ENCODE measurements at places on chromosomes 4 and X.

DNA sequence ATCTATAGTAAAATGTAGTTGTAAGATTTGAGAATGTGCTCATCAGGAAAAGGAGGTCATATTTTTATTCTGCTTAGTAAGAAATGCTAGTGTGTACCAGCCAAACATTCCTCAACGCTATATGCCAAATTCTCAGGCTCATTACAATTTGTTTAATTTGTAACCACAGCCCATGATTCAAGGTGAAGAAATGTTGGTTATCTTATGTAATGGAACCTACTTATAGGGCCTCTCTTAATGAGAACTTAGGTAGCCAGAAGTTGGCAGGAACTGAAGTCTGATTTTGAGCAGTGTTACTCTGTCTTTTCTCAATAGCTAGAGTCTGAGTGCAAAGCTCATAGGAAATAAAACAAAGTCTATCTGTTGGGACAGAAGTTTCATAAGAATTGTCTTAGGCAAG is 595.0 kb downstream of the GLUD2 start:
- no peak for DNase-seq

DNA sequence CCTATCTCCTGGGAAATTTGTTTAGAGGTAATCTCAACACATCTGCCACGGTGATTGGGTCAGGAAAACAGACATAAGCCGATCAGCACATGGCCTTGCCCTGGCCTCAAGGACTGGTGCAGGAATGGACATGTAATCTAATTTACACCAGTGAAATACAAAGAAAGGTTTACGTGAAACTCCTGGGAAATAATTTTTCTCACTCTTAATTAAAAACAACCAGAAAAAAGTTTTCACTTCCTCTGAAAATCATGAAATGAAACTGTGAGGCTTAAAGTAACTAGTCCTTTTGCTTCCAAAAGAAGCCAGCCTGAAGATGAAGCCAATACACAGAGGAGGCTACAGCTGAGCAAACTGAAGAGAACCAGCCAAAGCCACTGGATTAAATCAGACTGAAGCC is 154.1 kb upstream of the FAM241A start:
- DNase-seq: no peak

- DNase-seq: peak; percentile 75
These were observed at the start of gene CHIC1 for GRCh38 chrX:73562984-73563737. Gene CHIC1, plus strand, starts transcription at chrX:73563197. Its CDS starts 88 bp downstream, at chrX:73563285.

DNA sequence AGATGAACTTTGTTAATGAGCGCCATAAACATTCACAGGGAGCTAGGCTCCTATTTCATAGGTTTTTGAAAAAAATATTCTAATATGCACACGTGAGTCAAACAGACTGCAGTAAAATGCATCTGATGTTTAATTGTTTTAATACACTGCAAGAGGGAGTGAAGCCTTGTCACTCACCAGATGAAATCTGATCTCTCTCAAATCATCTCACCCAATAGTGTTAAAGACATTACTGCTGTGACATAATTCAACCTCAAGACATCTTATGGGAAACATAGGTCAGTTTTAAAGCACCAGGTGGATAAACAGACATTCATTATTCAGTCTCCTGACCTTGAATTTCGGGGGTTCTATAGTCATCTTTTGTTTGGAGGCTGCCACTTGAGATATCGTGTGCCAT is 148.3 kb downstream of the MAML3 start:
- no peak for DNase-seq

DNA sequence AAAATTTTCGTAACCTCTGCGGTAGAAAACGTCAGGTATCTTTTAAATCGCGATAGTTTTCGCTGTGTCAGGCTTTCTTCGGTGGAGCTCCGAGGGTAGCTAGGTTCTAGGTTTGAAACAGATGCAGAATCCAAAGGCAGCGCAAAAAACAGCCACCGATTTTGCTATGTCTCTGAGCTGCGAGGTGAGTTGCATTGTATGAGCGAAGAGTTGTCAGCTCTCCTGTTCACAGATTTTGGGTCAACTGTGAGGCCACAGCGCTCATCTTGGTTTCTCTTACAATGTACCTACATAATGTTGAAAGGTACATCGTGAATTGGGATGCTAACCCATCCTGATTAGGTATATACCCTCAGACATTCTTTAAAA is 486 bp downstream of the CLCN3 start:
- peak; percentile 43 for DNase-seq

DNA sequence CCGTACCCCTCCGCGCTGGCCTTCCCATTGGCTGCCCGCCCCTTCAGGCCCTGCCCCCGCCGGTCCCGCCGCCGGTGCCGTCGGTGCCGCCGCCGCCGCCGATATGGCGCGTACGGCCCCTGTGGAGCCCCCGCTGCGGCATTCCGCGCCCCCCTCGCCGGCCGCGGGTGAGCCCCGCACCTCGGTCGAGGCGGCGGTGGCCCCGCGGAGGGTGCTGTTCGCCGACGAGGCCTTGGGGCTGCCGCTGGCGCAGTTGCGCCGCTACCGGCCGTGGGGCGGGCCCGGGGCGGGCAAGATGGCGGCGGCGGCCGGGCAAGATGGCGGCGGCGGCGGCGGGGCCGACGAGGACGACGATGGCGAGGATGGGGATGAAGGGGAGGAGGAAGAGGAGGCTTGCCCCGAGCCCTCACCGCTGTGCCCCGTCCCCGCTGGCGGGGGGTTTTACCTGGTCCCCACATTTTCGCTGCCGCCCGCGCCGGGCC is at the start of gene PPP1R3F:
Gene PPP1R3F, plus strand, starts transcription at position 27 of the 482 bp plus-strand sequence. Its CDS starts 77 bp downstream, at position 104.
- peak; percentile 52 for DNase-seq

DNA sequence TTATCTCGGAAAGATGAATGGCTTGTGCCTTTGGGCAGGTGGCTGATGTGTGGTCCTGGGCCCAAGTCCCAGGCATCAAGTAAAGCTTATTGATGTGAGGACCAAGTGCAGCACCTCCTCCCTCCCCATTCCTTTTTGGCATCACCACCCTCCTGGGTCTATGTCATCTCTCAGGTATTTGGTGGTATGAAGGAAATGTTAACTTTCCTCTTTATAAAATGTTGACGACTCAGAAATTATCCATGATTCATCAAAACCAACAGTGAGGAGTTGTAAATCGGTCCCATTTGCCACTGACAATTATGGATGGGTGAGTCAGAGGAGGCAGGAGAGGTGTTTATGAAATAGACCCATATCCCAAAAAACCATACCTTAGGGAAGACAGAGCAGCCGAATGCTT is 229.4 kb upstream of the GATB start:
- no peak for DNase-seq

DNA sequence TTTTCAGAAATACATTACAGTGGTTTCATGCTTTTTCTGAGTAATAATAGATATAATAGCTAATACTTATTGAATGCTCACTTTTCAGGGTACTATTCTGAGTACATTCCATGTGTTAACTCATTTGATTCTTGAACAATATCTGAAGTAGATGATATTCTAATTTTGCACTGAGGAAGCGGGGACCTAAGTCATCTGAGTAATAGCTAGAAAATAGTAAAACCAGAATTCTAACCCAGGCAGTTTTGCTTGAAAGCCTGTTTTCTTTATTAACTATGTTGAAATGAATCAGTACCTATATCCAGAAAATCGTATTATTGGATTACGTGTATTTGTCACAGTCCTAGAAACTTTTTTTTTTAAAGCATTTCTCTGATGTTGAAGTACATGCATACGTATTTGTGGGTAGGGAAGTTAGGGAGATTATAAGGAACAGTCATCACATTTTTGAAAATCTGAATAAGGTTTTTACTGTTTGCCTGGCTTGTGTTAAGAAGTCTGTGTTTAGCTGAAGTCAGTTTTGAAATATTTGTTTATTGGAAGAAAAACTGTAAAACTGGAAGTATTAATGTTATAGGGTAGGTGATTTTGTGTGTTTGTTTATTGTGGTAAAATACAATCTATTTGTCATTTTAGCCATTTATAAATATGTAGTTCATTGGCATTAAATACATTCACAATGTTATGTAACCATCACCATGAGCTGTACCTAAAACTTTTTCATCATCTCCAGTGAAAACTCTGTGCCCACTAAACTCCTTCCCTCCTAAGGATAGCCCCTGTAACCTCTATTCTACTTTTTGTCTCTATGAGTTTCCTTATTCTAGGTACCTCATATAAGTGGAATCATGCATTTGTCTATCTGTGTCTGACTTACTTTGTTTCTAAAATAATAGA is 55.3 kb downstream of the FIP1L1 start:
- DNase-seq: no peak

GRCh38 chr4:148435654-148436406 is 6.4 kb downstream of the NR3C2 start:
- no peak for DNase-seq

DNA sequence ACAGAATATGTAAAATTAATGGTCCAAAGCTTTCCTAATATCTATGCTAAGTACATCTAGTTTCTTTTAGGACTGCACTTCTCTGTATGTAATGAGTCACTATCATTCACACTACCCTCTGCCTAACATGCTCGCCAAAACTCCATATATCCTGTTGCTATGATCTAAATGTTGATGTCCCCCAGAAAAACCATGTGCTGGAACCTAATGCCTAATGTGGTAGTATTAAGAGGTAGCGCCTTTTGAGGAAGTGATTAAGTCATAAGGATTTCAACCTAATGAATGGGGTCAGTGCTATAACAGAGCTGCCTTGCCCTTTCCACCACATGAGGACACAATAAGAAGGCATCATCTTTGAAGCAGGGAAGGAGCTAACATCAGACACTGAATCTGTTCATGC is 34.9 kb upstream of the NFKB1 start:
- no peak for DNase-seq

DNA sequence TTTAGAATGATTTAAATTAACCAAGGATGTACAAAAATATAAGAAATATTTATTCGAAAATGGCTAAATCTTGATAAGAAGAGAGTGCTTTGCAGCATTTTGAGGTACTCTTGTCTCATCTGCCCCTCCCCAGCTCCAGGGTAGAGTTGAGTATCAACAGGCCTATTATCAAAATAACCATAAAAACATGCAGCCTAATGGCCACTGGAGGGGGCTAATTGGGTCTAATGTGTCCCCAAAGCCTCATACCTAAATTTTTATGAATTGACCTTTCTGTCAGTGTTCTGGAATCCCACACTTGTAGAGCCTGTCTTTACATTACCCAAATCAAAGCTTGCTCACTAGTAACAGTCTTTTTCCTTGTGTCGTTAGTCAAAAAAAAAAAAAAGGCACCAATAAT is 544.9 kb upstream of the CPXCR1 start:
- DNase-seq: no peak

- DNase-seq: no peak
These were observed 44.7 kb upstream of the AFAP1 start for GRCh38 chr4:7984286-7984925.

DNA sequence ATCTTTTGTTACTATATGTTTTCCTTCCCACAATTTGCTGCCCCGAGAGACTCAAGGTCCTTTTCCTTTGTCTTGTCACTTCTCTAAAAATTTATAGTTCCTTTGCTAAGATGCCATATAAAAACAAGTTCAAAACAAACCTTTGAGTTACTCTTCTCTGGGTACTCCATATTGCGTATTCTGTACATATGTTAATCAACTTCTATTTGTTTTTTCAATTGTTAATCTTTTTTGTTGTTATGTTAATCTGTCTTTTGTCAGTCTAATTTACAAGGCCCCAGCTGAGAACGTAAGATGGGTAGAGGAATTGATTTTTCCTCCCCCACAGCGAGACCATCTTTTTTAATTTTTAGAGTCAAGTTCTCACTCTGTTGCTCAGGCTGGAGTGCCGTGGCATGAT is 7.2 kb upstream of the PPEF2 start:
- DNase-seq: no peak

Data from stimulated activated CD8-positive, alpha-beta memory T cell treated with anti-CD3 and anti-CD28 coated beads, Interleukin-4, amount 100 ng/mL, for 48 hours (primary cell).